Stimulated activated CD4-positive, alpha-beta T cell treated with anti-CD3 and anti-CD28 coated beads, Interleukin-1b, Interleukin-23, amount 100 ng/mL, for 1 hour (primary cell): ENCODE measurements at places on chromosomes 5 and 9.

DNA sequence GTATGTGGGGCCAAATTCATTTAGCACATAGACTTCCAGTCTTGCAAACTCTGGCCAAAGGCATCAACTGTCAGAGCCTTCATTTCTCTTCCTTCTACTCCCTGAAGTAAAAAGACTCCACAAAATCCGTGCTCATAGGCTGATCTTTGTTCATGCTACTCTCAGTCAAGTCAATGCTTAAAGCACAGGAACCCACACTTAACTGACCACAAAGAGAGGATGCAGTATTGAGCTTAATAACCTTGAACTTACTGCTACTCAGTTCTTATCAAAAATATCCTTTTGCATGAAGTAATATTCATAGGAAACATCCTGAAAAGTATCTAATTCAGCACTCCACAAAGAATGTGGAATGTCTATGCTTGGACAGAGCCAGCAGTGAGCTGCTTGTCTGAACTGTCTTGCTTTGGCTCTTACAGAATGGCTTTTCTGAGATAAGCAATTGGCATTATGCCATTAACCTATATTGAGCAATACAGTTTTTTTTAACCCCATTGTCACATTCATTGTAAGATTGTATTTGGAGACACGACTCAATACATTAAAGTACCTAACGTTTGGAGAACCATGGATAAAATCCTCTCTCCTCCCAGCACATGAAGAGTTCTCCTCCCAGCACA is 21.7 kb downstream of the LPAR1 start:
- DNase-seq = no peak

DNA sequence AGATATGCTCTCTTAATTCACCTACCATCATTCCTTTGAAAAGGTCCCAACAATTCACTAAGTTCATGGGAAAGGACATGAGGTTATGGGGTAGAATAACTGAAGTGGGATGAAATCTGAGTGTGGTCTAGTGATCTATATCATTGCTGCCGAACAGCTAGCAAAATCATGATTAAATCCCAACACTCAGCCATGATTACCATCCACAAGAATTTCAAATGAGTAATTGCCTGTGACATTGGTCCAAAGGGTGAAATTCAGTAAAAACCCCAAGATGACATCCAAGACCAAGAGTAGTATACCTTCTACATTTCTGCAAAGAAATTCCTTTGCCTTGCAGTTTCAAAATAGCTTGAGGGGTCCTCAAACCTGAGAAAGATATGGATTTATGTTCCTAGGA is 225.6 kb downstream of the SPOCK1 start:
- no peak for DNase-seq

- no peak for DNase-seq
Observed at GRCh38 chr5:134749415-134749814, 9.2 kb upstream of the DDX46 start.

DNA sequence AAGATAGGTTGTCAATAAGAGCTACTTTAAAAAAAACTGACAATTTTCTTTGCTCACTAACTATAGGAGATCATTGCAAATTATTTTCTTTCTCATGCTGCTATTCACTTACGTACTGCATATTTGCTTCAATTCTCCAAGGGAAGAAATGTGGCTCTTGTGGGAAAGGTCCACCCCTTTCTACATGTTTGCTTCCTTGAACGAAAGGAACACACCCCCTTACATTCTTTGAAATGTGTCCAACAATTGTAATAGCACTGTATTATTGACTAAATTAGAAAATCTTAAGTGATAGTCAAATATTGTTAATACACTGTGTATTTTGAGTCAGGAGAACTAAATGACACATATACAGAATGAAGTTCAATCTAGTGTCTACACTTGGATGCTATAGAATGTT is 5.2 kb downstream of the MEF2C start:
- DNase-seq = no peak

DNA sequence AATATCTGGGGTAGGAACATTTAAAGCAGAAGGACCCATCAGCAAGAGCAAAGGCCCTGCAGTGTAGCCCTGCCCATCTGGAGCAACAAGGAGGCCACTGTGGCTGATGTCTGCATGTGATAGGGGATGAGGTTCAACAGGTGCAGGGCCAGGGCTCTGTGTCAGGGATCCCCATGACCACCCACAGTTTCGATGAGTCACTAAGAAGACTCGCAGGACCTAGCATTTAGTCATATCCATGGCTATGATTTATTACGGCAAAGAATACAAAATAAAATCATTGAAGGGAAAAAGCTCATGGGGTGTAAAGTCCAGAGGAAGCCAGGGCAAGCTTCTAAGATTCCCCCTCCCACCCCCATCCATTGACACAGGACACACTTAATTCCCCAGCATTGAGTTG is 188.6 kb downstream of the ADGRV1 start:
- no peak for DNase-seq

- no peak for DNase-seq
Observed at GRCh38 chr5:124544366-124545055, 201.9 kb downstream of the ZNF608 start.

GRCh38 chr9:120197605-120198004 is 382.4 kb downstream of the CDK5RAP2 start:
- no peak for DNase-seq
